ENCODE measurements at places on chromosomes 5 and 9.

DNA sequence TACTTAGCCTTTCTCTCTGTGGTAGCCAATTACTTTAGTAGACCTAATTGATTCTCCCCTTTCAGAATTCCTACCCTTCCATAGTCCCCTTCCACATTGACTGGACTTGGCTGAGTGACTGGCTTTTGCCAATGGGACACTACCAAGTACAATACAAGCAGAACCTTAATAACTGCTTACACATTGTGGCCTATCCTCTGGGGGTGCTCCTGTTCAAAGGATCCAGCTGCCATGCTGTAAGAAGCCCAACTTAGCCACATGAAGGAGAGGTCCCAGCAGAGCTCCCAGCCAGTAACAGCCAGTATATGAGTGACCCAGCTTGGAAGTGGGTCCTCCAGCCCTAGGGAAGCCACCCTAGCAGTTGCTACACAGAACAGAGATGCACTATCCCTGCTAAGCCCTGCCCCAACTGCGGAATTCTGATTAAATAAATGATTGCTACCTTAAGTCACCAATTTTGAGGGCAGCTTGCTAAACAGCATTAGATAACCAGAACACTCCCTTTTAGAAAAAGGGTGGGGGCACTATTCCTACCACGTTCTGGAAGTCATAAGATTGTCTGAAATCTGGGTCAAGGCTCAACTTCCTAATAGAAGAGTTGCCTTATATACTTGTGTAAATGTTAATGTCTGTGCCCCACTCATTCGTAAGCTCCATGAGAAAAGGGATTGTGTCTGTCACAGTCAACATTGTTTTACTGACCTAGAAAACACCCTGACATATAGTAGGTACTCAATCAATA is 11.1 kb upstream of the APTX start:
- no peak for DNase-seq

DNA sequence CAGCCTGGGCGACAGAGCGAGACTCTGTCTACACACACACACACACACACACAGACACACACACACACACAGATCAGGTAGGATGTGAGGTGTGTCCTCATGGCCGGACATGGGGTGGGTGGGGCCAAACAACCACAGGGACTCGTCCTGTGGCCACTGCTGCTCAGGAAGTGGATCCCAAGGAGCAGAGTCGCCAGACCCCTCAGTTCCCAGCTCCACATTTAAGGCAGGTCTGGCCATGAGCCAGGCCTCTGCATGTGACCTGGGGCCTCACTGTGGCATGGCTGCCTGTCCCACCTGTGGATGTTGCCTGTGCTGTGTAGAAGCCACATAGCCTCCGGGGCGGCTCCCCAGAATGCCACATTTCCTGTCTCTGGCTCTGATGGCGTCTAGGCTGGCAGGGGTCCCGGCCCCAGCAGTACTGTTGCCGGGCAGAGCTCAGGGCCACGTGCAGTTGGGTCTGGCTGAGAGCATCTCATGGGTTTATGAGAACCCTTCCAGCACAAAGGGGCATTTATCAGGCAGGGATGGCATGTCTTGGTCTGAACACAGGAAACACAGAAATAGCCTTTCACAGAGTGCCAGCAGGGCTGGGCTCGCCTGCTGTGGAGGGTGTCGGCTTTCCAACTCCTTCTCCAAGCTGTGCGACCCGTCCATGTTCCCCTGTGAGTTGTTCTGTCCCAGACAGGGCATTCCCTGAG is 9.9 kb upstream of the NINJ1 start:
- no peak for DNase-seq

GRCh38 chr5:27312291-27312893 is 274.0 kb upstream of the CDH9 start:
- DNase-seq = no peak

DNA sequence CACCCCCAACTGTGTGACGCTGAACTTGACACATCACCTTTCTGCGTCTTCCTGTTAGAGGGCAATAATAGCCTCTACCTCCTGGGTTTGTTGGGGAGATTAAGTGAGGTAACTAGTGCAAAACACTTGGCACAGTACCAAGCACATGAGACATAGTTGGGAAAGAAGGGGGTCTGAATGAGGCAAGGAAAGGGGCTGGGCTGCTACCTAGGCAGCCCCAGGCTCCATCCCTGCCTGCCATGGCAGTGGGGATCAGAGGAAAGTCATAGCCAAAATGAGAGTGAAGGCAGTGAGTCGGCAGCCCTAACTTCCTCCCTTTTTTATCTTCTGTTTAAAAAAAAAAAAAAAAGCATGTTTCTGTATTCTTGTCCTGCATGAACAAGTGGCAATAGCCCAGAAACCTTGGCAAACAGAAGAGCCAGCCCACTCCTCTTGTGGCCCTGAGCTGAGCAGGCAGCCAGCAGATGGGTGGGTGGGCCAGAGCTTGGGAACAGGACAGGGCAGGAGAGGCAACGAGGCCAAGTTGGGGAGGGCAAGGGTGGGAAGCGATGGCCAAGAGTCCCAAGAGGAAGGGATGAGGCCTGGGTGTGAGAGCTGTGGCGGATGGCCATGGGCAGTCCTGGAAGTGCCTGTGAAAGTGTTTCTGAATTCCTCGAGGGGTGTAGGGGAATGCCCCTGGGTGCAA is 11.4 kb downstream of the CAMK2A start:
- no peak for DNase-seq

- DNase-seq = no peak
These were observed 40.0 kb upstream of the MYO10 start for GRCh38 chr5:16975950-16976624.

DNA sequence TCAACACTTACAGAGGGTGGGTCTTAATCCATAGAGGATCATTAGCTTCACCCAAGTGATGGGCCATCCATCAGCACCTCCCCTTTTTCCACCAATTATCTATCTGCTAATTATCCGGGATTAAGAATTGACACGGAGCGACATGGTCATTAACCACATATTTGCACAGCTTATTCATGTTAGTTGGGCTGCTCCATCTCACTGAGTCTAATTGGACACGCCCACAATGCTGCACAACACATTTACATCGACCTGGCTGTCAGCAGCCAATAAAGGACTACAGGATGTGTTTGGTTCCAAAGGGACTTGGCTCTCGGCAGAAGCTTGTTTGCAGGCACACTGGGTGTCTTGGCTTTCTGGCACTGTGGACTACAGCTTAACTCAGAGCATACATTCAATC is 21.6 kb downstream of the FOXE1 start:
- DNase-seq = no peak

DNA sequence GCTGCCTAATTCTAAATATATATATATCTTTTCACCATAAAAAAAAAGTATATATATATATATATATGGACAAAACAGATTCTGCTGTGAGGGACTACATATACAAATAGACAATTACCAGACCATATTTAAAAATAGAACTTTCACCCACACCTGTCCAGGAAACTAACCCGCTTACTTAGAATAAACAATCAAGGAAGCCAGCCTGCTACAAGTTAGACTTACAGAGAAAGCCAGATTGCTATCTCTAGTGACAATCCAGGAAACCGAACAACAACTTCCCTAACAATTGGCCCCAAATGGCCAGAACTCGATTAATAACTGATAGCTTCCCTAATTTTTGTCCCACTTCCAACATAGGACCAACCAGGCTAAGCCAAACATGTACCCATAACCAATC is 5.9 kb downstream of the GLDC start:
- DNase-seq = no peak

GRCh38 chr5:83567741-83568140 is 96.2 kb downstream of the VCAN start:
- DNase-seq = no peak

DNA sequence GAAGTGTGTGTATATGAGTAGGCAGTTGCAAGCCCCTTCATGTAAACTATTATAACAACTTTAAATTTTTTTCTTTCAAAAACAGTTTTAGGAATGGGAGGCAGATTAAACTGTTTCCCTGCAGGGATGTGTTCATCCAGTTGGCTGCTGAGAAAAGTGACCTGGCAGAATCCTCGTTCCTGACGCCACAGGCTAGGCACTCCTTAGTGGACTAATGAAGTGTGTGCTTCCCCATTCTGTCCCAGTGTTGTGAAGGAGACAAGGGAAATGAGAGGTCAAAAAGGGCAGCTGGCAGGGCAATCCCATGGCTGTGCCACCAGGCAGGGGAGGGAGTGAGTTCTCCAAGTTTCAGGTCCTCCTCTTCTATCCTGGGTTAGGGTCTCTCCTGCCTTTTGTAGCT is 59.8 kb downstream of the FOXD1 start:
- no peak for DNase-seq

DNA sequence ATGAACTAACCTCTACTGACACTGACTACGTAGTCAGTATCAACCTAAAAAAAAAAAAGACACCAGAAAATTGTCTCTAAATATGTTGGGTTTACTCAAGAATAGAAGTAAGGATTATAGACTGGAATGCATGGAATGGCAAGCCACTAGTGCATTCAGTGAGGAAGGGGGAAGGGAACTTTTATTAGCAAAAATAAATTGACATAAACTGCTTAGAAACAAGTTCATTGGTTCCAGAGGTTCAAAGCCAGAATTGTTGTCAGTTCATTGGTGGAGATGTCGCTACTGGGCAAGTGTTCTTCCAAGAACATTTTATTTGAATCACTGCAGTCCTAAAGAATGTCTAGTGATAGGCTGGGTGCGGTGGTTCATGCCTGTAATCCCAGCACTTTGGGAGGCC is 26.1 kb upstream of the AOPEP start:
- DNase-seq = no peak

- DNase-seq = no peak
These were observed 1.6 kb downstream of the AIF1L start for GRCh38 chr9:131097948-131098278.

GRCh38 chr5:69030358-69031062 is 63.3 kb upstream of the SLC30A5 start:
- DNase-seq = no peak

DNA sequence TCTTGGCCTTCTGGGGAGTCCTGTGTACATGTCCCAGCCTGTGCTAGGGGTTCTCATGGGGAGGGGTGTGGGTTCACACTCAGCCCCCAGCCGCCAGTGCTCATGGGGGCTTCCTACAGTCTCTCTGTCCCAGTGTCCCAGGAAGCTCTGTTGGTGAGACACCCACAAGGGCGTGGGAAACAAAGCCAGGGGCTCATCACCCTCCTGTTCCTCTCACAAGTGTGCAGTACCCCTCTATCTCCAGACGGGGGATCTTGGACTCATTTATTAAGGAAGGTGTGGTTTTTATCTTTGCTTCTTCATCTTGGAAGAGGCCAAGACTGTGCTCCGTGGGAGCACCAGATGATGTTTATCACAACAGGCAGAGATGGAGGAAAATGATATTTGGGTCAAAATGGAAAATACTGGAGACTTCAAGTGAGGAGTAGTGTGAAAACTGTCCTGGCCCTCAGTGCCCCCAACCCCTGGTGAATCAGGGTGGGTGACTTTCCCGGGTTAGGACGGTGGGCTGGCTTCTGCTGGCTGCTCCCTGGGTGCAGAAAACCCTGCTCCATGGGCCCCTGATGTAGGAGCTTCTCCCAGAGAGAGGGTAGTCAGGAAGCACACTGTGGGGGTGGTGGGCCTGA is 15.2 kb downstream of the TMEM171 start:
- DNase-seq = no peak

DNA sequence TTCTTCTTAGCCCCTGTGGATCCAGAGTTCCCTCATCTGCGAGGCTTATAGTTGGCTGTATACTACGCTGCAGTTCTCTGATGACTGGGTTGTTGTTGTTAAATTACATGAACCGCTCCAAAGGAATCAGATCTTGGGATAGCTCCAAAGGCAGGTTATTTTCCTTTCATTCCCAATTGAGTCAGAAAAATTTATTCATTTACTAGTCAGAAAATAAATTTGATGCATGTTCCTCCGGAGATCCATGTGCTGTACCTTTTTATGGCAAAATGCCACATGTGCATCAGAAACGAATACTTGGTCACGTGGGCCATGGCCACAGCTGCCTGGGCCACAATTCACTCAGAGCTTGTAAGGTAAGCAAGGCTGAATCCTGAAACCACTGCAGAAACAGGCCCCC is 304.0 kb downstream of the NR2F1-AS1 start:
- DNase-seq = no peak

DNA sequence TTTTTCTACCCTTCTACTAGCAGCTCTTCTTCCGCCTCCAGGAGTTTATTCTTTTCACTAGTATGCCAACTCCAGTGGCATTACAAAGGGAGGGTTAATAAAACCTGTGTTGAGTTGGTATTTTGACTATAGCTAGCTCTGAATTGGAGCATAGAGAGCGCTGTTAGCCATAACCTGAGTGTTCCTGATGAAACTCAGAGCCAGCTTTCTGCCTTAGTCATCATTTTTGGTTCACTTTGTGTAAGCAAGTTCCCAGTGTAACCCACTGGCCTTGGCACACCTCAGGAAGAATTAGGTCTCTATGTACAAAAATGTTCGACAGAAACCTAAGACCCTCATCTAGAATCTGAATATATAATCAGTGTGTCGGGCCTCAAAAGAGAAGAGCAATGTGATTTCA is 238.9 kb downstream of the NR3C1 start:
- no peak for DNase-seq

DNA sequence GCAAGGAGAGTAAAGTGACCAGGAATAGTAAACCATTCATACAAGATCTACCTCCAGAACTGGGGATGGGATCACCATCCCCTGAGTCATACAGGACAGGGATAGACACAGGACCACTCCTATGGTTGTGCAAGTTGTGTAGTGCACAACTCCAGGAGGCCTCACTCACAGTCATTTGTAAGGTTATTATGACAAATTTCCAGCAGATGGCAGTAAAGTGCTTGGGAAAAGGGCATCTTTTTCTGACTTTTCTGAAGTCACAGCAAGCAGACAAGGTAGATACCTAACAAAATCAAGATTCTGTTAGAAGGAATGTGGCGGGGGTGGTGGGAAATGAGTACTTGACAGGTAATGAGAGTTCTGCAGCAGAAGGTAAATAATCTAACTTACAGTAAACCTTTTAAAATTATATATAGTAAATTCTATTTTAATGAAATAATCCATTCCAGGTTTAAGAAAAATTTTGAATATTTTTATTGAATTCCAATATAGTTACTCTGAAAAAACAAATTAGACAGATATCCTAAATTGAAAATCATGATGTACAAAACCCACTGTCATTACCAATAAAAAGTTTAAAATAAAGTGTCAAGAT is 16.7 kb upstream of the KIF27 start:
- peak; percentile 23 for DNase-seq

DNA sequence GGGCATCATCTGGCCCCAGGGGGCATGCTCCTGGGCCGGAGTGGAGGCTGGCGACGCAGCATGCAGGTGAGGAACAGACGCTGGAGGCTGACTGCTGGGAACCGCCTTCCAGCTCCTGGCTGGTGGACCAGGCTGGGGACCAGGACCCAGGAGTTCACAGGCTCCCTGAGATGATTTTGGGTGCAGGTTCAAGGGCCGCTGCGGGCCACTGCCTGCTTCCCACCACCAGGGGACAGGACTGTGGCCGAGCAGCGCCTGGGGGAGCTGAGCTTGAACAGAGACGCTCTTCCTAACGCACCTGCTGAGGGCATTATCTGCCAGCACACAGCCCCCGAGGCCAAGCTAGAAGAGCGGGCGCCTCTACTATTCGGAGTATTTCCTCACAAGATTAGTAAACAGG is 132.1 kb upstream of the RAPGEF1 start:
- DNase-seq = no peak

GRCh38 chr5:14054111-14054854 is 88.9 kb upstream of the TRIO start:
- no peak for DNase-seq

- no peak for DNase-seq
These were observed 28.0 kb upstream of the BNC2 start for GRCh38 chr9:16898464-16898863.

GRCh38 chr5:178382754-178383164 is 150.2 kb upstream of the PHYKPL start:
- DNase-seq = no peak

All from activated CD4-positive, CD25-positive, alpha-beta regulatory T cell treated with anti-CD3 and anti-CD28 coated beads, Interleukin-2, amount 50 U/mL, for 16 hours (primary cell).